ENCODE measurements at places on chromosomes 5 and 9.

DNA sequence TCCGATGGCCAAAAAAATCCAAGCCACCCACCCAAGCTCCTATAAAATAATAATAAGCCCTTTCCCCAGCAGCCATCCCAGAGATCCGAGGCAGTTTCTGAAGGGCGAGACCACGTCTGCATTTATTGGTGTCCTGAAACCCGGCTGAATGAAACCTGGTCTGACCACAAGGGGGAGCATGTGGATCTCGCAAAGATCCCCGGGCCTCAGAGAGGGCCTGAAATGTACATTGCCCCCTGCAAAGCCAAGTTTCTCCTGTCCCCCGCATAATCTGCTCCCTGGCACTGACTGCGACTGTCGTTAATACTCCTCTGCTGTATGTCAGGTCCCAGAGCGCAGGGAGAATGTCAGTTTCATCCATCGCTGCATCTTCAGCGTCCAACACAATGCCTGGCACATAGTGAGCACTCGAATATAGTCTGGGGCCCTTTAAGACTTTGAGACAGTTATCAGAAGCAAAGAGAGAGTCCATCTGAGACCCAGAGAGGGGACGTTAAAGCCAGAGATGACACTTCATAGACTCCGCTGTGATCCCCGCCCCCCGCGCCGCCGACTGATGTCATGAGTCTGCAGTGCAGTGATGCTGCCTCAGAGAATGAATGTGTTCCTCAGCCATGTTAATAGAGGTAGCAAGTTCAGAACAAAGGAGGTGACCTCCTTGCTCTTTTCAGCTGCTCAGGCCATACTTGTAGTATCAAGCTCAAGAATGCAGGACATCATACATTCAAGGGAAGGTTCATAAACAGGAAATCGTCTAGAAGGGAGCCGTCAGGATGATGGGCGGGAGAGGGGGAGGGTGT, 74.5 kb upstream of the BARHL1 start:
- DNase-seq = peak; percentile 89

- DNase-seq = no peak
These were observed 515.9 kb upstream of the PAPPA start for GRCh38 chr9:115637661-115638060.

DNA sequence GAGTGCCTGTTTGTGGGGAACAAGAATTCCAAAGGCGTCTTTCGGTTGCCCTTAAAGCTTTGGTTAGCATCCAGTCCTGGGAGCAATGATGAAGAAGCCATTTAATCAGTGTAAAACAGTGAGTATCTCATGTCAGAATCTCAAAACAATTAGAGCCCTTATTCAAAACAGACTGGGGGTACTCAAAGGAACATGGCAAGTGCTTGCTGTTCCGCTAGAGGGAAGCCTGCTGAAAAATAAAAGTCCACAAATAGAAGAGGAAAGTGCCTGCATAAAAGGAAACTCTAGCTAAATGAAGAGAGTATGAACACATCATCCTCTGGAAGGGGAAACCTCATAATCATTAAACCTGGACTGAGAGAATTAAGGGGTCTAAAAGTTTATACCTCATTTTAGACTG, 26.4 kb downstream of the FBXL7 start:
- DNase-seq = no peak

DNA sequence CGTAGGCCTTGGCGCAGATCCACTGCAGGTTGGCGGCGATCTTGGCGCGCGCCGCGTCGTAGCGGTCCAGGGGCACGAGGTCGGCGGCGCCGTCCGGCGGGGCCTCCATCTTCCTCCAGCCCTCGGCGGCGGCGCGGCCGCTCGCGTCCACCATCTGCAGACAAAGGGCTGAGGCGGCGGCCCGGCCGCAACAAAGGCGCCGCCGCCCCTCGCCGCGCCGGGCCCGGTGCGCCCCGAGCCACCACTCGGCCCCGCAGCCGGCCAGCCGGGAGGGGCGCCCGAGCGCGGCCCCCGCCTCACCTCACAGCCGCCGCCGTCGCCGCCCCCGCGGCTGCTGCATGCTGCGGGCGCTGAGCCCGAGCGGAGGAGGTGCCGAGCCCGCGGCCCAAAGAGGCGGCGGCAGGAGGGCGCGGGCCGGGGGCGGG, 328 bp downstream of the CAMSAP1 start:
- no peak for DNase-seq

DNA sequence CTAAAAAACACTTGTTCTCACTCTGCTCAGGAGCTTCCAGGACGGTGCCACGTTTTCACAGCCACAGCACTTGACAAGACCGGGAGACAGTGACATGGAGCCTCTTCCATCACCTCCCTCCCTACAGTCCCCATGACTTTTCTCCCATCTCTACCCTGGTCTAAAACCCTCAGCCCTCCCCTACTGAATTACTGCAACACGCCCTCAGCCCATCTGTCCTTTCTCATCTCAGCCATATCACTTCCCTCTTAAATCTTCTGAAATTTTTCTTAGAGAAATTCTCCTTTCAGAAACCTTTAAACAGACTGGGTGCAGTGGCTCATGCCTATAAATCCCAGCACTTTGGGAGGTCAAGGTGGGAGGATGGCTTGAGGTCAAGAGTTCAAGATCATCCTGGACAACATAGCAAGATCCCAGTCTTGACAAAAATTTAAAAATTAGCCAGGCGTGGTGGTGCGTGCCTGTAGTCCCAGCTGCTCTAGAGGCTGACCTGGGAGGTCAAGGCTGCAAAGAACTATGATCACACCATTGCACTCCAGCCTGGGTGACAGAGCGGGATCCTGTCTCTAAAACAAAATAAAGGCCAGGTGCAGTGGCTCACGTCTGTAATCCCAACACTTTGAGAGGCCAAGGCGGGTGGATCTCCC, 125.8 kb downstream of the MYO10 start:
- DNase-seq = no peak

GRCh38 chr9:70601000-70601951, 186.8 kb upstream of the KLF9 start:
- peak; percentile 99 for DNase-seq

DNA sequence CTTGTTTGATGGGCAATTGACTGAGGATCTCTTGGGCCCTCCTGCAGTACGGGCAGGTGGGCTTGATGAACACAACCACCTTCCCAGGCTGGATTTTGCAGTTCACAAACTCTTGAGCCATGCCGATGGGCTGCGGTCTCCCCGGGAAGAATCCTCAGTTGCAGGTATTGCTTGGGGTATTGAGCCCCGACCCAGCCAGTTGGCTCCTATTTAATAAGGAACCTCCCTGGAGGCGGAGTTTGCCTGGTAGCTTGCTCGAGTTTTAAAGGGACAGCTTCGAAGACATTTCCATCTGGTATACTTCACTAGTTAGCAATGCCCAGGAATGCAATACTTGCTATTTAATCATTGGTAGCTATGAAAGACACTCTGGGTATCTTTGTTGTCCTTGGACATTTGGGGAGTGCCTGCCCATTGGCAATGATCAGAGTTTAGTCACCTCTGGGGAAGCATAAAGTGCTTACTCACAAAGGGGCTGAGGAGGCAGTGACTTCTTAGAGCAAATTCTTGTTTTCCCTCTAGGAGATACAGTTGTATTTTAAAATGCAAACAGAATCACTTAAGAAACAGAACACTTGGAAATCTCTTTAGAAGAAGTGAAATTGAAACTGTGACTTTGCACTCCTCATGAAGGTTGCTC, at the start of gene GLRX:
Gene GLRX (minus strand): TSS at position 185 of the 640 bp plus-strand sequence. CDS start 64 bp downstream, at position 121.
- DNase-seq = peak; percentile 43

DNA sequence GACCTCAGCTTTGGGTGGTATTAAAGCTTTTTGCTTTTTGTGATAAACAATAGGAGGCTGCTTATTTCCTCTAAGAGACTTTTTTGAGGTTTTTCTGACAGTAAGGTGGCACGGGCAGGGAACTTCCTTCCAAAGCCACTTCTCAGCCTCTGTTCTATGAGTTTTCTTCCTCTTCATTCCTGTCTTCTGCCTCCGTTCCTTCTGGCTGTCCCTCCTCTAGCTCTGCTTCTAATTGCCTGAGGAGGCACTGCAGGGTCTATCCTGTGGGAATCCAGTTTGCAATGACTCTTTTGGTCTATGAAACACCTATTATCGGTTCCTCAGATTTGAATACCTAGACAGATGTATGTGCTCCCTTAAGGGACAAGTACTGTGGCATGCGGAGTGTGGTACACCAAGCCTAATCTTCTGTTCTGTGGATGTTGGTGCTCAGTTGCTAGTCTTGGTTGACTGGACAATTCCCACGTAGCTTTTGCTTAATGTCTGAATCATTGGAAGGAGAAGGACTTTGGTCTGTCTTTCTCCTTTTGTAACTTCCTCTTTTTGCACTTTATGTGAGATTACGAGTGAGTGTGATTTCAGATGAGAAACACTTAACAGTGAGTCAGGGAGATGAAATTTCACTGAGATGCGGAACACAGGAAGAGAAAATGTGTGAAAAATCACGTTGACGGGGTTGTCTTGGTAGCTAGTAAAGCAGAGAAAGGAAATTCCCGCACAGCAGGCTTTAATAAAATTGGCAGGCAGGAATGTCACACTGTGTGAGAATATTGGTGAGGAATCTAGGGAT, 305.2 kb downstream of the EFNA5 start:
- peak; percentile 38 for DNase-seq

- DNase-seq = no peak
These were observed 91.9 kb upstream of the NEURL1B start for GRCh38 chr5:172548981-172549687.

GRCh38 chr5:17355586-17356346, 138.3 kb downstream of the BASP1 start:
- no peak for DNase-seq

DNA sequence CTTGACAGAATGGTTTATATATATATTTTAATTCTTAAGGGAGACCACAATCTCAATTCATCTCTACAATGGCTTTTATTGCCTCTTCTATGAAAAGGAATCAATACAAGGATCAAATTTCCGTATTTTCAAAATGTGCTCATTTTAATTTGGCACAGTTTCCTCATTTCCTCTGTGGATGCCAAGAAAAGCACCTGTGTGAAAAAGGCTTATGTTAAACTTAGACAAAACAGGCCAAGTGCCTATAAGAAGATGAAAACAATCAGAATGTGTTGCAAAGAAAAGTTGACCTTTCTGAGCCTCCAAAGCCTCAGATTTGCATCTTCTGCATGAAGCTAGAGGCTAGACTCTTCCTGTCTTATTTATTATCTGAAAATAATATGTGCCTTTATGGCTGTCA, 173.7 kb upstream of the SLC12A2 start:
- no peak for DNase-seq

DNA sequence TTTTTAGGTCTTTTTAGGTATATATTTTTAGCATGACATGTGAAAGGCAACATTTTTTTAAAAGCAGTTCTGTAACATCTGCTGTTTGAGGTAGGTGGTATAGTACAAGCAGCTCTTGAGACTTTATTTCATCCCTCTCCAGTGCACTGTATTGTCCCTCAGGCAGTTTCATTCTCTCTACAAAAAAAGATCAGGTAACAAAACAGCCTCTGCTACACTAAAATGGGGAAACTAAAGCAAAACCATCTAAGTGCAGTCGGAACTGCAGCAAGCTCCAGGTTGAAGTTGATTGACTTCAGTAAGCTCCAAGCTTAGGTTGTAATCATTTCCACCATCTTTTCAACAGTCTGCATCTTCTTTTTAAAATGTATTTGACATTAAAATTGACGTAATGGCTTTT, 195.6 kb downstream of the DEPDC1B start:
- no peak for DNase-seq

DNA sequence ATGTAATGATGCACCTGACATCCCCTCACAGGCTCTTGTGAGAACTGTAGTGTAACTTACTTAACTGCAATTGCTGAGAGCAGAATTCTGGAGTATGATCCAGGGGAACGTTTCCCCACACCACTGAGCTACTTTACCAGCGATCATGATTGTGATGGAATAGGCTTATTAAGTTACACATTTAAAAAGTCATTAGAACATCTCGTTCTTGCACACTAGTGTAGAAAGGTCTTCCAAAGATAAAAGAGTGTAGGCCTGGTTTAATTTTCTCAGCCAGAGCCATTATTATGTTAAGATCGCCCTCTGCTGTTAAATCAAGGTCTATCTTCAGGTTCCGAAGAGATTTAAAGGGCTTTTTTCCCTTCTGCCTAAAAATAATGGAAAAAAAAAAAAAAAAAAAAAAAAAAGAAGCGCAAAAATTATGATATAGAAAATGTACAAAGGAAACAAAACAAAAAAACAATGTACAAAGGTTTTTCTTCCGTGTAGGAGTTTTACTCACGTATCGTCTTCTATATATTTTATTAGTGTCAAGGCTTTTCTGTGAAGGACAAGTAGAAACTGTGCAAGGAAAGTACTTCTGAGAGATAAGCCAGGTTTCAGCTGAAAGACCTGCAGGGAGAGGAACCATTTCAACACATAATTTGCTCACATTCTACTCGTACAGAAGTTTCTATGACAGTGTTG, 18.6 kb upstream of the MOB3B start:
- no peak for DNase-seq

DNA sequence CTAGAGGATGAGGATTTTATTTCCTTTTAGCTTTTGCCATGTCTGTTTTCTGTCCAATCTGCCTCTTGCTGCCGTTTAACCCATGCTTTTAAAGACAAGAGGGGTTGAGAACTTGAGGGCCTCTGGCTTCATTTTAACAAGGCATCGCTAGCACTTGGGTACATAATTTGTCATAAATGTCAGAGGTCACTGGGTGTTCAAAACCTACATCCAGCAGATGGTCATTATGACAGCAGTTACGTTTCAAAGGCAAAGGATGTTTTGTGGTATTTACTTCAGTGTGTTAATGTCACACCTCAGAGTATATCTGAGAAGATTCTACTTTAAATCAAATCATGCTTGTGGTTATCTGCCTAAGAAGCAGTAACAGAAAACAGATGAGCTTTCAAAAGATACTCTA, 918.3 kb downstream of the NR2F1-AS1 start:
- DNase-seq = no peak

DNA sequence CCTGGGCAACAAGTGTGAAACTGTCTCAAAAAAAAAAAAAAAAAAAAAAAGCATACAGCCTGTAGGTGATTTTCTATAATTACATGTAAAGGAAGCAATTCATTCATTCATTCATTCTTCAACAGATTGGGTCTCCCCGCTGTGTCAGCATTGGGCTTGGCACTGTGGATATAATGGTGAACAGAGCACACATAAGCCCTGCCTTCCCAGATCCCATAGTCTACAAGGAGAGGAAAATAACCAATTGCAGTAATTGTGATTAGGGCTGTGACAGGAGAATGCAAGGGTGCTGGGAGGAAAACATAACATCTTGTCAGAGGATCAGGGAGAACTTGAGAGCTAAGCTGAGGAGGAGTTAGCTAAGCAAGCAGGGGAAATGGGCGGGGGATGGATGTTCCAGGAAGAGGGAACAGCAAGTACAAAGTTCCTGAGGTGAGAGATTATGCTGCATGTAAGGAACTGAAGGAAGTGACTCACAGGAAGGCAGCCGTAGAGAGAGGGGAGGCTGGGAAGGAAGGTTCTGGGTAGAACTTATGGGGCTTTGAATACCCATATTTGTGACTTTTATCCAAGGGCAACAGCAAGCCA, 24.0 kb upstream of the KLF9 start:
- no peak for DNase-seq

GRCh38 chr5:69317391-69317790, 15.2 kb downstream of the CCDC125 start:
- no peak for DNase-seq

DNA sequence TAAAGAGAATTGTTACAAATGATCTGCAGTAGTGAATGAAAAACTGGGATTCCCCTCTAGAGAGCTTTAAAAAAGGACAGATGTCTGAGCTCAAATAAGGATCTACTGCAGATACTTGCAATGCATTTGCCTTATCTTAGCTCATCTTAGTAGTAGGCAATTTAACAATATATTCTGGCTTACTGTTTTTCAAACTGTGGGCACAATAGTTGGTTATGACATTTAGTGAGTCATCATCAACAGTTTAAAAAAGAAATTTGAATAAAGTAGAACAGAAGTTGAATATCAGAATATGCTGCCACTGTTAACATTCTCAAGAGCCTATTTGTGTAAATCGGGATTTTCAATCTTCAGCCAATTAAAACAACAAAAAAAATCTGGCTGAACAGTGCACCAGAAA, 6.7 kb upstream of the CAST start:
- DNase-seq = peak; percentile 24

GRCh38 chr9:112332674-112332976, 794 bp downstream of the PTBP3 start:
- DNase-seq = no peak

All from spinal cord (tissue), 10 donors.